ENCODE measurements at places on chromosomes 3 and 15. TPM values are rescaled to one million over a fixed set of nuclear protein-coding genes. Genes with fewer than 3 reads are reported as not detected.
A peak's percentile ranks its signal among the peaks of the same experiment; 100 is the strongest.

The CLRN1 gene
- not detected for total RNA-seq

DNA sequence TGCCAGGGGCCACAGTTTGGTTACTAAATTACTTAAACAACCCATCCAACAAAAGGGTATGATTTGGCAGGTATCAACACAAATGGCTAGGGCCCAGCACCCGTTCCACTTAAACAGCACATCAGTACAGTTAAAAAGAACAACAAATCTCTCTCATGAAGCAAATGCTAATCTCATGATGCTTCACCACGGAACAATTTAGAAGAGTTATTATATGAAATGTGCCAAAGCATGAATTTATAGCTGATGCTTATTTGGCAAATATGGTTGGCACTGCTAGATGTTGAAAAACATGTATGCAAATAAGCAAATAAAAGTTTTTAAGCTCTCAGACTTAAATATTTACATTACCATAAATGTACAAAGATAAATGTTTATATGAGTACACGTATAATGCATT lies 2.3 kb downstream of the PEAK1 start:
- no peak for DNase-seq
- peak overlapping the region; percentile 92 for H3K4me3 ChIP-seq
- no peaks in the 10 kb centered on the region for H3K27me3 ChIP-seq
- H3K36me3 ChIP-seq, result no peaks in the 10 kb centered on the region
- no peak overlapping the region for H3K27ac ChIP-seq
- peaks cover 20% of the 10 kb centered on the region for H3K4me1 ChIP-seq

DNA sequence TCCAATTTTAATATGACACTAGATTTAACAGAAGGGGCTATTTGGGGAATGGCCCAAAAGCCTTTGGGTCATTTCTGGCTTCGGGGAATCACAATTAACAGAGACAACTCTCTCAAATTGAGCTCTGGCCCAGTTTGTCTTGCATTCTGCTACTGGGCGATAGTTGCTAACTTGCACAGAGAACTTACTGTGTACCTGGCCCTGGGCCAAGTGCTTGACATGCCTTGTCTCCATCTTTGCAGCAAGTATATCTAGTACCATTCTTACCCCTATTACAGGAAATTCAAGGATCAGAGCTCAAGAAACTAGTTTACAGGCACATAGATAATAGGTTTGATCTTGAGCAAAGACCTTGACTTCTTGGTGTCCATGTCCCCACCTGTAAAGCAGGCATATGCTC lies 175.7 kb downstream of the TMEM108 start:
- H3K4me1 ChIP-seq, result peaks cover 20% of the 10 kb centered on the region
- no peak overlapping the region for H3K27ac ChIP-seq
- no peaks in the 10 kb centered on the region for H3K27me3 ChIP-seq
- H3K36me3 ChIP-seq, result peaks cover 6% of the 10 kb centered on the region

The EPHB3 gene
- total RNA-seq, result 13.4 TPM

DNA sequence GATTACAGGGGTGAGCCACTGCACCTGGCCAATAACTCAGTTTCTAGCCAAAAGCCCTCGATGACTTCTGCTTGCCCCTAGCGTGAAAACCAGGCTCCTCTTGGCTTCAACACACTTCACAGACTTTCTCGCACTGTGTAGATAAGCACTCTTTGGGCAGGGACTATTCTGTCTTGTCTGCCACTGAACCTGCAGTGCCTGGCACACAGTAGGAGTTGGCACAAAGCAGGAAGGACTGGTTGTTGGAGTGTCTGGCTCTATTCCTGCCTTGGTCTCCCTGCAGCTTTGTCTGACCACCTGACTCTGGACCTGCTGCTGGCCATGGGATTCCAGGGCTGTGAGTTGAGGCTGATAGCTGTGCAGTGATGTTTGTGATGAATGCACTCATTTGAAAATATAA lies 46.4 kb upstream of the RGMA start:
- H3K4me3 ChIP-seq, result no peak overlapping the region
- H3K4me1 ChIP-seq, result peaks cover 34% of the 10 kb centered on the region
- no peaks in the 10 kb centered on the region for H3K27me3 ChIP-seq
- no peaks in the 10 kb centered on the region for H3K36me3 ChIP-seq
- DNase-seq, result no peak
- H3K27ac ChIP-seq, result no peak overlapping the region

- DNase-seq, result no peak
- H3K27me3 ChIP-seq, result no peaks in the 10 kb centered on the region
- no peak overlapping the region for H3K4me3 ChIP-seq
- no peak overlapping the region for H3K27ac ChIP-seq
- no peaks in the 10 kb centered on the region for H3K36me3 ChIP-seq
Observed at GRCh38 chr3:16993227-16993626, 108.5 kb downstream of the PLCL2 start.

The CD86 gene
- total RNA-seq, result not detected

The ATP2B2 gene
- total RNA-seq, result 0.23 TPM

The AMOTL2 gene
- 55.6 TPM for total RNA-seq

GRCh38 chr3:87634426-87634825 lies 358.0 kb upstream of the POU1F1 start:
- H3K4me3 ChIP-seq, result no peak overlapping the region
- no peak for DNase-seq
- no peak overlapping the region for H3K27ac ChIP-seq
- H3K27me3 ChIP-seq, result no peaks in the 10 kb centered on the region
- no peaks in the 10 kb centered on the region for H3K4me1 ChIP-seq
- peaks cover 4% of the 10 kb centered on the region for H3K36me3 ChIP-seq

DNA sequence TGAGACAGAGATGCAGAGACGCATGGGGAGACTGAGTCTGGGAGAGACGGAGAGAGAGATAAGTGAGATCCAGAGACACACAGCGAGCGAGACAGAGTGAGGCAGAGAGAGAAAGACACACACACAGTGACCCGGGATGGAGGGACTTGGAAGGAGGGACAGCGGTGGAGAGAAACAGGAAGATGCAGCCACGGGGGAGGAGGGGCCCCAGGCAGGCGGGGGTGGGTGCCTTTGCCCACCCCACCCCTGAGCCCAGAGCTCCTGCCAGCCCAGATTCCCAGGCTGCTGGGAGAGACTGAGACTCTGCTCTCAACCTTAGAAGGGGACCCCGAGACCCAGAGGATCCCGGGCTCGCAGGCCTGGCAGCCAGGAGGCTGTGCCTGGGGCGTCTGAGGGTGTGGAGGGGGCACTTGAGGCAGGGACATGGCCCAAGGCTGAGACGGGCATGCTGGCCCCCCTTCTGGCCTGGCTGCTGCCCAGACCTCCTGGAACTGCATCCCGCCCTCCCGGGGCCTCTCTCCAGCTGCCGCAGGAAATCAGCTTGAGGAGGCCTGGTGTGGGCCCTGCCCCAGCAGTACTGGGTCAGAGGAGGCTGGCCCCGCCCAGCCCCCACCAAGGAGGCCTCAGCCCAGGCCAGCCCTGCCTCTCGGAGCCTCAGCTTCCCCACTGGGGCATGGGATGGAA lies 18.1 kb downstream of the H1-8 start:
- H3K4me1 ChIP-seq, result peaks cover 27% of the 10 kb centered on the region
- peak overlapping the region; percentile 27 for H3K27ac ChIP-seq
- H3K27me3 ChIP-seq, result no peaks in the 10 kb centered on the region
- DNase-seq, result no peak
- H3K36me3 ChIP-seq, result no peaks in the 10 kb centered on the region
- no peak overlapping the region for H3K4me3 ChIP-seq

The CELF6 gene
- 1.1 TPM for total RNA-seq

The GATA2 gene
- 0.30 TPM for total RNA-seq

GRCh38 chr15:74434263-74435136 lies 742 bp upstream of the SEMA7A start:
- peaks cover 38% of the 10 kb centered on the region for H3K4me1 ChIP-seq
- H3K27ac ChIP-seq, result peak overlapping the region; percentile 84
- no peak for DNase-seq
- H3K4me3 ChIP-seq, result peak overlapping the region; percentile 90

The C3orf18 gene
- 12.7 TPM for total RNA-seq

DNA sequence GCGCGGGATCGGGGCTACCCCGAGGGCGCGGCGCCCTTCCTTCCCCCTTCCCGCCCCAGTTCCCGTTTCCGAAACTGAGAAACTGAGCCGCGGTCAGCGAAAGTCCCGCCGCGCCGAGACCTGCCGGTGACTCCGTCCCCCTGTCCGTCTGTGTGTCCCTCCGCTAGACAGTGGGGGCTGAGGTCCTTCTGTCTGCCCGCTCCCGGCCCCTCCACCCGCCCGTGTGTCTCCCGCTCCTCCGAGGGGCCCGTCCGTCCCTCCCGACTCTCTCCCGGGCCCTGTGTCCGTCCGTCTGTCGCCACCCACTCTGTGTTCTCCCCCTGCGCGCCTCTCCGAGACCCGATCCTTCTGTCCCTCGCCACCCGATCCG lies 426 bp downstream of the PRKCD start:
- H3K36me3 ChIP-seq, result no peaks in the 10 kb centered on the region
- DNase-seq, result no peak
- H3K4me3 ChIP-seq, result peak overlapping the region; percentile 79
- peaks cover 44% of the 10 kb centered on the region for H3K27me3 ChIP-seq

- H3K4me3 ChIP-seq, result no peak overlapping the region
- H3K27me3 ChIP-seq, result no peaks in the 10 kb centered on the region
- DNase-seq, result no peak
- no peaks in the 10 kb centered on the region for H3K4me1 ChIP-seq
Observed at GRCh38 chr3:94285872-94286271, 223.0 kb downstream of the NSUN3 start.

The DOCK3 gene
- total RNA-seq, result 5.0 TPM

The WNT5A gene
- total RNA-seq, result 14.4 TPM

The MED12L gene
- 12.8 TPM for total RNA-seq

GRCh38 chr15:99511531-99511865 lies 54.3 kb upstream of the MEF2A start:
- no peaks in the 10 kb centered on the region for H3K27me3 ChIP-seq
- H3K36me3 ChIP-seq, result no peaks in the 10 kb centered on the region
- H3K27ac ChIP-seq, result no peak overlapping the region
- H3K4me1 ChIP-seq, result peaks cover 10% of the 10 kb centered on the region
- H3K4me3 ChIP-seq, result no peak overlapping the region
- DNase-seq, result no peak

DNA sequence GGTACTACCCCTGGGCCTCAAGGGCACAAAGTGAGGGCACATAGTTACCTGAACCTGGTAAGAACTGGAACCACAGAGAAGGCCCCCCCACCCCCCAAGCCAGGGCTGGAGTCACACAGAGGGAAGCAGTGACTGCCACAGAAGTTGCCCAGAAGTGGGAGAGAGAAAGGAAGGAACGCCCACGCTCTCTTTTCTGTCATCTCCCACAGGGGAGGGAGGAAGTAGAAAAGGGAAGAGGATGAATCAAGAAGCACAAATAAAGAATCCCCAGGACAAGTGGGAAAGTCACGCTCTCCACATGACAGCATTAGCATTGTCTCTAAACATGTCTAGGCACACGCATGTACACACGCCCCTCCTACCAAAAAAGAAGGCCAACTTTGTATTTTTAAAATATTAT lies 114.7 kb upstream of the FRMD4B start:
- peaks cover 1% of the 10 kb centered on the region for H3K4me1 ChIP-seq
- no peaks in the 10 kb centered on the region for H3K36me3 ChIP-seq
- DNase-seq, result no peak
- H3K27ac ChIP-seq, result no peak overlapping the region
- H3K4me3 ChIP-seq, result no peak overlapping the region

The GTF2E1 gene
- total RNA-seq, result 34.3 TPM

DNA sequence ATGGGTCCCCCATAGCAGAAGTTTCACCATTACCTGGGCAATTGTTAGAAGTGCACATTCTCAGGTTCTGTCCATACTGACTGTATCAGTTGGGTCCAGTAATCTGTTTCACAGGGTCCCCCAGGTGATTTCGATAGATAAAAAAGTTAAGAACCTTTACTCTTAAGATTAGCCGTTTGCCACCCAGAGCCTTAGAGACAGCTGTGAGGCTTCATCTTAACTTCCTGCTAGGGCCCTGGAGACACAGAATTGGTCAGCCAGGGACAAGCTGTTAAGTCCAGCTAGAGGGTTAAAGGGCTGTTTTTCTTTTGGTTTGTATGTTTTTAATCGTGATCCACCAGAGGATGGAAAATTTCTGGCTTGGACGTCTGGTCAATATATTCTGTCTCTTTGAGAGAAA lies 6.7 kb downstream of the FAM162A start:
- H3K4me3 ChIP-seq, result no peak overlapping the region
- H3K27ac ChIP-seq, result no peak overlapping the region
- H3K4me1 ChIP-seq, result peaks cover 3% of the 10 kb centered on the region
- no peaks in the 10 kb centered on the region for H3K27me3 ChIP-seq
- no peak for DNase-seq

- peak; percentile 51 for DNase-seq
- H3K4me1 ChIP-seq, result peaks cover 12% of the 10 kb centered on the region
- no peaks in the 10 kb centered on the region for H3K27me3 ChIP-seq
- H3K36me3 ChIP-seq, result no peaks in the 10 kb centered on the region
Observed at GRCh38 chr15:77107531-77108355, 36.8 kb upstream of the TSPAN3 start.

DNA sequence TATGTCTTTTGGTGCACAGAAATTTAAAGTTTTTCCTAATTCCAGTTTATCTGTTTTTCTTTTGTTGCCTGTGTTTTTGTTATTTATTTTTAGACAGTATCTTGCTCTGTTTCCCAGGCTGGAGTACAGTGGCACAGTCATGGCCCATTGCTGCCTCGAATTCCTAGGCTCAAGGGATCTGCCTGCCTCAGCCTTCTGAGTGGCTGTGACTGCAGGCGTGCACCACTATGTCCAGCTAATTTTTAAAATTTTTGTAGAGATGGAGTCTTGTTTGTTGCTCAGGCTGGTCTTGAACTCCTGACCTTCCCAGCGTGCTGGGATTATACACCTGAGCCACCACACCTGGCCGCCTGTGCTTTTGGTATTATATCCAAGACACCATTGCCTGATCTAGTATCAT lies 22.8 kb downstream of the KAT2B start:
- H3K36me3 ChIP-seq, result peaks cover 4% of the 10 kb centered on the region
- no peak overlapping the region for H3K27ac ChIP-seq
- peaks cover 19% of the 10 kb centered on the region for H3K4me1 ChIP-seq
- H3K4me3 ChIP-seq, result no peak overlapping the region
- no peaks in the 10 kb centered on the region for H3K27me3 ChIP-seq
- no peak for DNase-seq

DNA sequence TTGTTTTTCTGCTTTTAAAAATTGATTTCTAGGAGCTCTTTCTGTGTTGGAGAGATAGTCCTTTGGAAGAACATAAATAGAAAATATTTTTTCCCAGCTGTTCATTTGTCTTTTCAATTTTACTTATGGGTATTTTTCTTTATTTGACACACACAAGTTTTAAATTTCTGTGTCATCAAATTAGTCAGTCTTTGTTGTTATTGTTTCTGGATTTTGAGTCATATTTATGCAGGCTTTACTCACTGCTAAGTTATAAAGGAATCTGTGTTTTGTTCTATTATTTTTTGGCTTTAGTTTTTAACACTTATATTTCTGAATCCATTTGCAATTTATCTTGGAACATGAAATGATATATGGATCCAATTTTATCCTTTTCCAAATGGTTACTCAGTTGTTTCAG lies 5.9 kb upstream of the GHSR start:
- H3K36me3 ChIP-seq, result peaks cover 2% of the 10 kb centered on the region
- H3K27ac ChIP-seq, result no peak overlapping the region
- H3K27me3 ChIP-seq, result peaks cover 61% of the 10 kb centered on the region
- DNase-seq, result no peak
- H3K4me3 ChIP-seq, result no peak overlapping the region

Data from neural crest cell (in vitro differentiated cells).